Upper lobe of left lung (tissue), 6 donors: ENCODE measurements at places on chromosomes 3 and 15. TPM values are rescaled to one million over a fixed set of nuclear protein-coding genes. Genes with fewer than 3 reads are reported as not detected.
A peak's percentile ranks its signal among the peaks of the same experiment; 100 is the strongest.

GRCh38 chr15:82613747-82614146 is 33.4 kb downstream of the CPEB1 start:
- DNase-seq: peak; percentile 53

Gene CCDC14
- 149 TPM for total RNA-seq

GRCh38 chr3:197117114-197117513 is 87.5 kb upstream of the MELTF start:
- DNase-seq: no peak

Gene CLDN16
- total RNA-seq: 0.33 TPM

Gene B3GNT5
- 36.9 TPM for total RNA-seq

- DNase-seq: peak; percentile 64
Observed at GRCh38 chr3:70120357-70120966, 120.9 kb downstream of the SAMMSON start.

Gene CD96
- 2.7 TPM for total RNA-seq

DNA sequence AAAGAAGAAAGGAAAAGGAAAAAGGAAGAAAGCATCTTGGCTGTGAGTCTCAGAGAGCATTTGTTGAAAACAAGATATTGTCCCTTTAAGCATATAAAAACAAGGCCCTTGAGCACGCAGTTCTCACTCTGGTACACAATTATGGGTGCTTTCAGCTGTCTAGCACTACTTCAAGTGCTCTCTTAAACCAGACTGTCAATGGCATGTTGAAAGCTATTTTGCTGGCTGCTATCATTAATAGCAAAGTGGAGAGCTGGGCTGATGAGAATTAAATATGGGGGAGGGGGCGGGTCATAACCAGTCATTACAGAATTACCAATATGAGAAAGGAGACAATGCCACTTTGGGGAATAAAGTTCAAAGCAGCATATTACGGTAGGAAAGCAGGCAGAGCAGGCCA is 9.3 kb downstream of the TLE3 start:
- no peak for DNase-seq

Gene FBXO45
- total RNA-seq: 7.2 TPM

Gene CCR3
- not detected for total RNA-seq

Gene CXCR6
- total RNA-seq: 2.2 TPM

GRCh38 chr15:34663101-34663500 is 79.7 kb upstream of the GOLGA8B start:
- no peak for DNase-seq

GRCh38 chr3:23553353-23553752 is 252.4 kb upstream of the UBE2E1 start:
- no peak for DNase-seq

DNA sequence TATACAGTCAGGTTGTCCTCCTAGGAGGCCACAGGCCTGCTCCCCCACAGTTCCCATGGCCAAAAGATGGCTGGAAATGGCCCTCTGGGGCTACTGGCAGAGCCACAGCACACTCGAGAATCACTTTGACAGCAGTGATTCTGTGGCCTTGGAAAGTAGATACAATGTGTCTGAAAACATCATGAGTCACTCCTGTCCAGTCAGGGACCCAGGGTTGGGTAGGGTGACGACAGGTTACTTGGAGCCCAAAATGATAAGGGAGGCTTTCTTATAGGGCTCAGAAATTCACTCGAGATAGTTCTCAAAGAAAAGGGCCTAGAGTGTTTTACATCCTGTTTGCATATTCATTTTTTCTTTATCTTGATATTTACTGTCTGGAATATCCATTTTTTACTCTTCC is 24.3 kb downstream of the MRPS25 start:
- DNase-seq: no peak

Gene AAGAB
- total RNA-seq: 27.9 TPM

Gene LAMB2
- 473 TPM for total RNA-seq

DNA sequence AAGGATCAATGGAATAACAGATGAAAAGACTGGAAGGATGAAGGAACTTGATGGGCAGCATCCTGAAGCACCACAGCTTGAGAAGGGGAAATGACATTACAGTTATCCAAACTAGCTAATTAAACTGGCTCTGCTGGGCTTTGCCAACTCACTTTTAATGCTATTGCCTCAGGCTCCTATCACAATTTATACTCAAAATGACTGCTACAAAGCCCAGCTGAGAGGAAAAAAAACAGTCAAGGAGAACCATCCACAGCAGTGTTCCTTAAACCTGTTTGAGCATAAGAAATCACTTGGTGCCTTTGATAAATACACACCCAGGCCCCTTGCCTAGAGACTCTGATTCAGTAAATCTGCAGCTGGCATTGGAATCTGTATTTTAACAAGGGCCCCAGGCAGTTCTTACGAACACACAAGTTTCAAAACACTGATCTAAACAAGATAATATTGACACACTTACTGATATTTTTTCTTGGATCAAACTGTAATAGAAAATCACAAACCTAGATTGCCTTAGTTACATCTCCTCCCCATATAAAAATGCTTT is 85.8 kb downstream of the MB21D2 start:
- no peak for DNase-seq

- DNase-seq: no peak
Observed at GRCh38 chr3:26627080-26627479, 4.5 kb downstream of the LRRC3B start.

GRCh38 chr15:49135911-49136310 is 19.5 kb downstream of the COPS2 start:
- no peak for DNase-seq

DNA sequence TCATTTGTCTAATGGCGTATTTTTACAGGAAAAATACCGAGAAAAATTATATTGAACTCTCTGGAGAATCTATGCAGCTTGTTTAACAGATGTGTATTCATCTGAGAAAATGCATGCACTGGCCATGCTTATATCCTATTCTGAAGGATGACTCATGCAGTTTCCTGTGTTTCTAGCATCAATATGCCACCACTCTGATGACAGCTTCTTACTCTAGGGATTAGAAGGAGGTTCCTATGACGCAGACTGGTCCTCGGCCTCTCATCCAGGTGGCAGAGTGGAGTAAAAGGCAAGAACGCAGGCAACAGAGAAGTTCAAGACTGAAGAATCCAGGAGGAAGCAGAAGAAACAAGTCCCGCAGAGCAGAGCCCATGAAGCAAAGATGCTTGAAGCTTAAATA is 910.0 kb upstream of the ROBO1 start:
- no peak for DNase-seq

DNA sequence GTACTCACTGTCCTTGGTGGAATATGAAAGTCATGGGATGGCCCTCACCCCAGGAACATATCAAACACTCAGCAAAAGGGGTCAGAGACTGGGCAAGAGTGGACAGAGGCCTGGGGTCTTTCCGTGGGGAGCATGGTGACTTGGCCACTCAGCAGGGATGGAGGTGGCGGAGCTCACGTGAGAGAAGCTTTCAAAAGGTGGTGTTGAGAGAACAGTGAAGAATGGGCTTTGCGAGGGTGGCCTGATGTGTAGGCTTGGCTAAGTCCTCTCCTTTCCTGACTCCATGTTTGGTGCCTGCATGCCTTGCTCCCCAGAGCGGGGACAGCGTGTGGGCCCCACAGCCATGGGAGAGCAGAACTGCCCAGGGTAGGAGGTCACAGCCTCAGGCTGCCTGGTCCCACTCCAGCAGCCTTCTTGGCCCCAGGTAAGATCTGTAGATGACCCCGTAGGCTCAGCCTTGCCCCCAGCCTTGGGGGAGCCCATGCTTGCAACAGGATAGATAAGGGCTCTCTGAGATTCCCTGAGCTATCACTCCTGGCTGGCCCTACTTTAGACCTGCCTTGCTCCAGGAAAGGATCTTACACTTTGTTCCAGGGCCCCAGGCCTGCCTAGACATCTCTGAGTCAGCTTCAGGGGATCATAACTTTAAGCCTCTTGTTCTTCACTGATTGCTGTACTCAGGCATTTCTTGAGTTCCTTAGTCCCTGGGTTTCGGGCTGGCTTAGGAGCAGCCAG is 17.0 kb downstream of the RPLP1 start:
- DNase-seq: no peak

DNA sequence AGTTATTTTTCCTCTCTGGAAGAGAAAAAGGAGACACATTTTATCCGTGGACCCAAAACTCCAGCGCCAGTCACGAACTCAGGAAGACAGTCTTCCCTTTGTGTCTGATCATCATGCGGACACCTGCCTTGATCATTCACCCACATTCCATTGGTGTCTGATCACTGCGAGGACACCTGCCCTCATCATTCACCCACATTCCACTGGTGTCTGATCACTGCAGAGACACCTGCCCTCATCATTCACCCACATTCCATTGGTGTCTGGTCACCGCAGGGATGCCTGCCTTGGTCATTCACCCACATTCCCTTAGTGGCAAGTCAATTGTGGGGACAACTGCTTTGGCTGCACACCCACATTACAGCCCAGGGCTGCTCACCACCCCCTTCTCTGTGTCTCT is 148.9 kb downstream of the ROBO1 start:
- no peak for DNase-seq

GRCh38 chr3:155064920-155065319 is 15.2 kb upstream of the MME start:
- no peak for DNase-seq

DNA sequence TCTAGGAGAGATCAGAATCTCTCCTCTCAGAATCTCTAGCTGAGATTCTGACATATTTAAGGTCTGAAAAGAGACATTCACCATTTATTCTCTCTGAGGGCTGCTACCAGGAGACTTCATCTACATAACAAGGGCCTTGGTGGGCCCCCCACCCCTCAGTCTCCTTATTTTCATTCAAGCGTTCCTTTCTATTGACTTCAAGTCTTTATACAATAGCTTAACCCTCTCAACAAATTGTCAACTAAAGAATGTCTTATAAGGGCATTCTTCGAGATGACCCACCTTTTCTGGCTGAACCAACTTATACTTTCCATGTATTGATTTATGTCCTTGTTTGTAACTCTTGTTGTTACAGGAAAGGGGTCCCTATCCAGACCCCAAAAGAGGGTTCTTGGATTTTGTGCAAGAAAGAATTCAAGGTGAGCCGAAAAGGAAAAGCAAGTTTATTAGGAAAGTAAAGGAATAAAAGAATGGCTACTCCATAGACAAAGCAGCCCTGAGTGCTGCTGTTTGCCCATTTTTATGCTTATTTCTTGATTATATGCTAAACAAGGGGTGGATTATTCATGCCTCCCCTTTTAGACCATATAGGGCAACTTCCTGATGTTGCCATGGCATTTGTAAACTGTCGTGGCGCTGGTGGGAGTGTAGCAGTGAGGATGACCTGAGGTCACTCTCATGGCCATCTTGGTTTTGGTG is 209.5 kb upstream of the ALCAM start:
- no peak for DNase-seq

Gene GADL1
- total RNA-seq: not detected

GRCh38 chr3:169475978-169476698 is 187.4 kb downstream of the MECOM start:
- no peak for DNase-seq

DNA sequence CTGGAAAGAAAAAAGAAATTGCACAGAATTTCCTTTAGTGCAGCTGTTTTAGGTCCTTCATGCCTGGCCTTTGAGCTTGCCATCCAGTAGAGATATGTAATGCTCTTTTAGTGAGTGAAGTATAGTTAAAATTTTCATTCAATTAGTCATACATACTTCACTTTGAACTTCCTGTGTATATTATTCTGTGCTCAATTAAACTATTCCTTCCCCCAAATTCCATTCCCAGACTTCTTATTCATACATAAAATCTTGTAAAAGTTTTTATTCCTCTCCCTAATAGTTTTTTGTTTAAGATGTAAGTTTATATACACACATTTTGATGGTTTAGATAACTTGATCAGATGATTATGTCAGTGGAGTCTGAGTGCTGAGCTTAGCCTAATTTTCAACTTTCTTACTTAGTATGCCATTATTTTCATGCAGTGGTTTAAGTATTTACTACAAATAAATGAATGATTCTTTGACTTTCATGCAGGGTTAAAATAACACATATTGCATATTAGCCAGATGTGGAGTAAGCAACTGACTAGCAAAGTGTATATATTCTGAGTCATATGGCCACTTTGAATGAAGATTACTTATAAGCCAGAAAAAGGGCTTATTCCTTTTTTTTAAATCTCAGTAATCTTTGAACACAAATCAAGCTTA is 42.5 kb upstream of the ABHD10 start:
- no peak for DNase-seq

- DNase-seq: no peak
Observed at GRCh38 chr3:3600665-3601340, 198.4 kb upstream of the LRRN1 start.

Gene MYL3
- total RNA-seq: 2.8 TPM

DNA sequence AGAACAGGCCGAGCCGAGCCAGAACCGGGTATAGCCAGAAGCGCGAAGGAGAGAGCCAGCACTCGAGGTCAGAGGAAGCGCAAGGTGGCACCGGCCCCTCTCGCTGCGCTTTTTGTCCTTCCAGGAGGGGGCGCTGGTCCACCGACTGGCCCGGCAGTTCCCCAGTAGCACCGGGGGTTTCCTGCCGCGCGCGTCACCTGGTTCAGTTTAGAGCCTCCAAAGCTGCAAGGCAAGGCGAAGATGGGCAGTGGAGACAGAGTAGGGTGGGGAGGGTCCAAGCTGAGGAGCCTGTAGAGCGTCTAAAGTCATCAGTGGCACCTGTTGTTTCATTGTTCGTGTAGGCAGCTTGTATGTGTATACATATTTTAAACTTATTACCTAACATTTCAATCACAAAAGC is 7.6 kb upstream of the NR2E3 start:
- DNase-seq: no peak

GRCh38 chr15:65206750-65207149 is 4.5 kb downstream of the CILP start:
- DNase-seq: no peak

Gene CCR9
- not detected for total RNA-seq
